ENCODE measurements at places on chromosomes 12 and 14.

- DNase-seq, result peak; percentile 53
These were observed 58.0 kb upstream of the KRAS start for GRCh38 chr12:25308756-25309155.

GRCh38 chr12:50927356-50927755 is 25.0 kb upstream of the HIGD1C start:
- peak; percentile 29 for DNase-seq

GRCh38 chr12:47078733-47079467 is 521 bp upstream of the PCED1B start:
- DNase-seq, result peak; percentile 62

- DNase-seq, result no peak
These were observed 75.3 kb upstream of the SFSWAP start for GRCh38 chr12:131635491-131636122.

DNA sequence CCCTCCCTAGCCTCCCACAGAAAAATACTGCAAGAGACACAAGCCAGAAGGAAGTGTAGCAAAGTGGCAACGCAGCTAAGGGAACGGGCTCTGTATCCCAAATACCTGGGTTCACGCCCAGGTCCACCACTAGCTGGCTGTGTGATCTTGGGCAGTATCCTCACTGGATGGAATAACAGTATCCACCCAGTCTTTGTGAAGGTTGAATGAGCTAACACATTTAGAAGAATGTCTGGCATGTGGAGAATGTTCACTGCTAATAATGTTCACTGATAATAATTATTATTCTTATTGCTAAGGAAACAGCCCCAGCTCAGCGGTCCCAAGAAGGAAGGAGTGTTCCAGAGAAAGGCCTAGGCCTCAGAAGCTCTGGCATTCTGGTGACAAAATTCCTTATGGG is 70.9 kb downstream of the VWF start:
- peak; percentile 45 for DNase-seq

GRCh38 chr14:61561657-61562276 is 133.5 kb upstream of the HIF1A start:
- peak; percentile 98 for DNase-seq

DNA sequence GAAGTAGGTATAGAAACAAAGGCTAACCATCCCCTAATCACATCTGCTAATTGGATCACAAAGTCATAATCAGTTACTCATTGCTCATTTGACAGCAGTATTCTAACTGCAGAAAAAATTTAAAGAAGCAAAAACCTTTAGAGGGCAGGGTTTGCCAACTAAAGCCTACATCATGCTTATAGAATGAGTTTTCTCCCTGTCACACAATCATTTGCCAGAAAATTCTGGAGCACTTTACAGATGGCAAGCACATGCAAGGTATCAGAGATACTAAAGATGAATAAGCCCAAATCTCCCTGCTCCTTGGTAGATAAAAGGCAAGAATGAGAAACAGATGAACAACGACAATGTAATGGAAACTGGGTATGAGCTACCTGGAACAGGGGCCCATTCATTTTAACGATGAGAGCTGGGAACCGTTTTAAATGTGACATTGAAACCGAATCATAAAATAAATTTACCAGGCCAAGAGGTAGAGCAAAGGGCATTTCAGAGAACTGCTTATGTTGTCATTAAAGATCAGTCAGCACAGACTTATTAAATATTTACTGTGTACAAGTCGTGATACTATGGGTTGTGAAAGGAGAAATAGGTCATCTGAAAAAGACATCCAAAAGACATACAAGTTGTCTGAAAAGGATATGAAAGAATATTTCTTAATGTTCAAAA is 211.4 kb upstream of the ABCD2 start:
- DNase-seq, result no peak

DNA sequence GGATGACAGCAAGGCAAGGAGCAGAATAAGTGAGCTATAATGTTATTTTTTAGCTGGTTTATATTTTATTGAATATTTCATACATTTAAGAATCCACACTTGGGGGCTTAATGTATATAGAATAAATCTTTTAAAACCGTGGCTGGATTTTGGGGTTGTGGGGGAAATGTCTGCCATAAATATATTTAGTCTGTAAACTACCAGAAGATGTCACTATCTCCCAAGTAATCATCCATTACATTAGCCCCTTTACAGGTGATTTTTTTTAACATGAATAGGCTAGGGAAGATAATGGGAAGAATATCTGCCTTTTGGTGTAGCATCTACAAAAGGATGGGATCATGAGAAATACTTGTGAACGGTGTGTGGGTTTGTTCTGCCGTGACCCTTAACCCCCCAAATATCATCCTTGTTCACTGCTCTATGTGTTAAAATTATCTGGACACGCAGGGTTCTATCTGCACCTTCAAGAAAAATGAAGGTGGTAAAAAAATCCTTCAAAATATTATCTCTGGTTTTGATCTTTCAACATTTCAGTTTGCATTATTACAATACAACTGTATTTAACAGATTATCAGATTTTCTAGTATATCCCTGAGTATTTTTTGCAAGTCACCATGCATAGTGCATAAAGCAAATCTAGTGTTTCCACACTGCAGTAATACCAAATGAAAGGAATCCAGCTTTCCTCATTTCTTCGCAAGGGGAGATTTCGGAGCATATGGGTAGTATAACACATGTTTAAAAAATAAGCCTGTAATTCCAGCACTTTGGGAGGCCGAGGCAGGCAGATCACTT is 8.0 kb upstream of the SLC17A8 start:
- DNase-seq, result peak; percentile 71

DNA sequence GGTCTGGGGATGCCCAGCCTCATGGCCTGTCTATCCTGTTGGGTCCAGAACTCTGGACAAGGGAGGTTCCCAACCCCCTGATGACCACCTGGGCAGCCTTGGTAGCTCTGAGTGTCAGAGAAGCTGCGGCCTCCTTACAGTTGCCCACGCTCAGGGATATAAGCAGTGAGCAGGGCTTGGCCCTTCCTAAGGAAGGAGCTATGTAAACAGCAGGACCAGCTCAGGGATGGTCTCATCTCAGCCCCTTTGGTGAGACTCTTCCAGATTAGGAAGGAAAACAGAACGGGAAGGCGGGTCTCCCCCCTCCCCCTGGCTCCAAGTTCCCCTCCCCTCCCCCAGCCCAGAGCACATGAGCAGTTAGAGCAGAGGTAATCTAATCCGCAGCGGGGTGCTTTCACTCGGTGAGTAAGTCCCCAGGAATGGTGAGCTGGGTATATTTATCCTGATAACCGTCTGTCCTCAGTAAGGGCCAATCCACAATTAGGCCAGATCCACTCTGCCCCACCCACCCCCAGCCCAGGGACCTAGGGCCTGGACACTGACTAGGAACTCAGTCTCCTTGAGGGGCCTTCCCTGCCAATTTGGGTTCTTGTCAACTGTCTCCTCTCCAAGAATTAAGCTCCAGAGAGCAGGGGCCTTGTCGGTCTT is 29.5 kb upstream of the RPLP0 start:
- DNase-seq, result peak; percentile 100

DNA sequence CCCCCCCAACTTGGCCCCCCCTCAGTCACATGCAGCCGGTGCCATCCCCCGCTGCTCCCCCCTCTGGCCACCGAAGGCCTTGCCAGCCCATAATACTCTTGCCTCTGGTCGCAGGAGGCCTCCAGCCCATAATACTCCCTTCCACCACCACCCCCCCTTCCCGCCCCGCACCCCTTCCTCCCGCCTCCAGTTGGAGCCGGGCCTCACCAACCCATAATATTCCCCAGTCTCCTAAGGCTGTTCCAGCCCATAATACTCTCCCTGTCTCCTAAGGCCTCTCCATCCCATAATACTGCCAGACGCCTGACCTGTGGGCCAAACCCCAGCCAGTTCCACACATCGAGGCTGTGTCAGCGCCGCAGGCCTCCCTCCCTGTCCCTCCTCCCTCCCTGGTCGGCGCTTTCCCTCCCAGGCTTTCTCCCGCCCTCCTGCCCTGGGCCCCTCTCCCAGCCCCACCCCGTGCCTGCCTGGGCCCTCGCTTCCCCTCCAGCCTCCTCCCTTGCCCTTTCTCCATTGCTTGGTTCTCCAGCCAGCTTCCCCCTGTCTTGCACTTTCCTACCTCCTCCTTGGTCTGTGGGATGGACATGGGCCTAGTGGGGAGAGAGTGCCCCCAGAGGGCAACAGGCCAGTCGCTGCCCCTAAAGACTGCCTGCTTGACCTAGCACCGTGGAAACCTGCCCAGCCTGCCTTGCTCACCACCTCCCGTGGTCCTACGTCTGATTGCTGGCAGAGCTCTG is 6.8 kb upstream of the CHD4 start:
- peak; percentile 86 for DNase-seq

- DNase-seq, result no peak
These were observed 60.7 kb upstream of the DCD start for GRCh38 chr12:54708826-54709225.

GRCh38 chr12:76813265-76813664 is 49.4 kb downstream of the ZDHHC17 start:
- no peak for DNase-seq

GRCh38 chr12:91972896-91973295 is 172.8 kb downstream of the BTG1 start:
- no peak for DNase-seq

GRCh38 chr12:68786929-68787328 is 21.0 kb upstream of the MDM2 start:
- peak; percentile 51 for DNase-seq

DNA sequence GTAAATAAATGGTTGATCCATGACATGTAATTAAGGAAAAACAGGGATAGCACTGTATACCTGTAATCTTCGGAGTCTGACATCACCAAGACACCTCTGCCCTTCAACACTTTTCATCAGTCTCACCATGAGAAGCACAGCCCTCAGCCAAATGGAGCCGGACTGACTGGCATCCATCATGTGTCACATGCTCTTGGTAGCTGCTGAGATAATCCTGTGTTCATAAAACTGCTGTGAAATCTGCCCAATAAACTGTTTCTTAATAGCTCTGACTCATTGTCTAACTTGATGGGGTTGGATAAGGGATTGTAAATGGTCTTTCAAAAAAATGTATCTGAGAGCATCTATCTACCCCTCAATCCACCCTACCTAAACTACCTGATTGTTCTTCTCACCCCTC is 33.6 kb downstream of the KCNH5 start:
- no peak for DNase-seq

GRCh38 chr12:29901585-29901984 is 117.8 kb upstream of the TMTC1 start:
- no peak for DNase-seq

DNA sequence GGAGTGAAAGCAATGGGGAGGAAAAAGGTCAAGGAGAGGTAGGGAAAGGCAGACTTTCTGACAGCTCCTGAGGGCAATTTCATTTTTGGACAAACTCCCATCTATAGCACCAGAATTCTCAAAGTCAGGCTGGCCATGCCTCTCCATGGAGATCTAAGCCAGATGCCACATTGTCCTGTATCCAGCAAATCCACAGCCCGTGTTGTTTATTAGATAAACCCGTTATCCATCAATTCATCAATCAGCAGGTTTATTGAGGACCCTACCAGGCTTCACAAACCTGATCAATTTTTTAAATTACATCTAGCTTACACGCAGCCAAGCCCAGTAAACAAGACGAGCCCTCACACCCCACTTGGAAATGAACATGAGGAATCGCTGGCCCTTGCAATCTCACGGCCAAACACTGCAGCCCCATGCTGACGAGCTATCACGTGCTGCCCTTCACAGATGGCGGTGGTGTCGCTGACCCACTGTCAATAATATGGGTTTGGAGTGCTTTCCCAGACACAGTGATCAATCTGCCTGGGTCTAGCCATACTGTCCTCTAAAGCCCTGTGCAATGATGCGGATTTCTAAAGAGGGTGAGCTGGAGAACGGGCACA is 332.9 kb downstream of the DPF3 start:
- no peak for DNase-seq

DNA sequence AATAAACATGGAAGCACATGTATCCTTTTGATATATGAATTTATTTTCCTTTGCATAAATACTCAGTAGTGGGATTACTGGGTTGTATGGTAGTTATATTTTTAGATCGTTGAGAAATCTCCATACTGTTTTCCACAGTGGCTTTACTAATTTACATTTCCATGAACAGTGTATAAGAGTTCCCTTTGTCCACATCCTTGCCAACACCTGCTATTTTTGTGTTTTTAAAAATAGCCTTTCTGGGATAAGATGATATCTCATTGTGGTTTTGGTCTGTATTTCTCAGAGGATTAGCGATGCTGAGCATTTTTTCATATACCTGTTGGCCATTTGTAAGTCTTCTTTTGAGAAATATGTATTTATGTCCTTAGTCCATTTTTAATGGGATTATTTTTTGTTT is 329.2 kb upstream of the KITLG start:
- DNase-seq, result no peak

GRCh38 chr14:104967386-104968152 is 10.6 kb downstream of the AHNAK2 start:
- DNase-seq, result no peak

- no peak for DNase-seq
These were observed 176.7 kb upstream of the ATF7IP start for GRCh38 chr12:14188744-14189143.

DNA sequence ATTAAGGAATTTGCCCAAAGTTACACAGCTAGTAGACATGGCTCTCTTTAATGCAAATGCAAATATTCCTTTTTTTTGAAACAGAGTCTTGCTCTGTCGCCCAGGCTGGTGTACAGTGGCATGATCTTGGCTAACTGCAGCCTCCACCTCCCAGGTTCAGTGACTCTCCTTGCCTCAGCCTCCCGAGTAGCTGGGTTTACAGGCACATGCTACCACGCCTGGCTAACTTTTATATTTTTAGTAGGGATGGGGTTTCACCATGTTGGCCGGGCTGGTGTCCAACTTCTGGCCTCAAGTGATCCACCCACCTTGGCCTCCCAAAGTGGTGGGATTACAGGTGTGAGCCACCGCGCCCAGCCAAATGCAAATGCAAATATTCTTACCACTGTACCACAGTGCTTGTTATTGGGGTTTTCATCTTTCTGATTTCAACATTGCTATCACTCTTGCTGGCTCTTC is 24.5 kb upstream of the HIGD1C start:
- no peak for DNase-seq

DNA sequence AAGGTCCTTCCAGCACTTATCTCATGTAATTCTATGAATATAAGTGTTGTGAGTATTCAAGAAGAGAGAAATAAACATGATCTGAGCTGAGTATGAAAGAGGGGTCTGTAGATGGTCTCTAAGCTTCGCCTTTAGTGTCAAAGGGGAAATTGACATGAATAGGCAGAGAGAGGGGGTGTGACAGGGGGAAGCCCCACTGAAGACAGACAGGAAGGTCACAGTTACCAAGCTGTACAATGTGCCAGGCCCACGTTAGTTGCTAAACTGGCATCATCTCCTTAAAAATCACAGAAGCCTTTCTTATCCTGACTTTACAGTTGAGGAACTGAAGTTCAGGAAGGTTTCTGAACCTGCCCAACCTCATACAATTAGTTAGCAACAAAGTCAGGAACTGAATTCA is 7.6 kb downstream of the ARHGEF40 start:
- DNase-seq, result no peak

DNA sequence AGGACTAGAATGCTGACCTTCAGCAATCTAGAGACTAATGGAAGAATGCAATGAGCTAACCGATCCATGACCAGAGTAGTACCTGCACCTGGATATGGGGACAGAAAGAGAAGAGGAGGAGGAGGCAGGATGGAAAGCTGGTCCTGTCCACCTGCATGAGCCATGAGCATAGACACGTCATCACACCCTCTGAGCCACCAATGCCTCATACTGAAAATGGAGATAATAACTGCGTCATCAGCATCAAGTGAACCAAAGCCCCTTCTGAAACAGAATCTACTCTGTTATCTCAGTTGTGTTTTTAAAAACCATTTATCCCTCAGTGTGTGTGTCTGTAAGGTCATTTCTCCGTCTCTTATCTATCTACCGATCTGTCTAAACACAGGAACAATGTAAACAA is 327.0 kb downstream of the BCL11B start:
- DNase-seq, result no peak

Measured in ACHN (cell line).